ENCODE measurements at places on chromosomes 7 and 10.
A peak's percentile ranks its signal among the peaks of the same experiment; 100 is the strongest.

DNA sequence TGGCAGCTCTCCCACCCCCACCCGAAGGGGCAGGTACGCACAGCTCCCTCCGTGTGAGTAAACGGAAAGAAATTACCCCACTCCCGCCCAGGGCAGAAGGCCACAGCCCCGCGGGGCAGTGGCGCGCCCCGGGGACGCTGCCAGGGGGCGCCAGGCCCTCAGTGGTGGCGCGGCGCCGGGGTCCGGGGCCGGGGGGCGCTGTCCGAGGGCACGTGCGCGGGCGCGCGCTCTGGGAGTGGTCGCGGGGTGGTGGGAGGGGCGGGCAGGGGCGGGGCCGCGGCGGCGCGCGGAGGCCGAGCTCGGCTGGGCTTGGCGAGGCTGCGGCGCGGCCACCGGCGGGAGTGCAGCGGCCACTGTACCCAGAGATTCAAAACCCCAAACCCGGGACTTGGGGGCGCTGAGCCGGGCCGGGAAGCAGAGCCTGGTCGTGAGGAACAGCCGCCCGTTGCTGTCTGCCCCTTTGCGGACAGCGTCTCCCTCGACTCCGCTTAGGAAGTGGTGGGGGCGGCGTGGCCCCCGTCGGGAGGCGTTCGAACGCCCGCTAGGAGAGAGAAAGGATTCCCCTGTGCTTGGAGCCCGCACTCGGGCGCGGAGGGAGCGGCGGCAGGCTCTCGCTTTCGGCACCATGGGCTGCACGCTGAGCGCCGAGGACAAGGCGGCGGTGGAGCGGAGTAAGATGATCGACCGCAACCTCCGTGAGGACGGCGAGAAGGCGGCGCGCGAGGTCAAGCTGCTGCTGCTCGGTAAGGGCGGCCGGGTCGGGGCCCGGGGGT, at the start of gene GNAI1:
TSS of gene GNAI1 (plus strand) at position 296 of the 773 bp plus-strand sequence. CDS start at position 626, 330 bp downstream.
- no peak within 1 kb of the TSS for H3K27ac ChIP-seq
- H3K27me3 ChIP-seq, result peaks cover 63% of the 10 kb centered on the region
- peak; percentile 55 for DNase-seq
- peak within 1 kb of the TSS; percentile 74 for H3K4me3 ChIP-seq
- no peaks in the 10 kb centered on the region for H3K36me3 ChIP-seq

DNA sequence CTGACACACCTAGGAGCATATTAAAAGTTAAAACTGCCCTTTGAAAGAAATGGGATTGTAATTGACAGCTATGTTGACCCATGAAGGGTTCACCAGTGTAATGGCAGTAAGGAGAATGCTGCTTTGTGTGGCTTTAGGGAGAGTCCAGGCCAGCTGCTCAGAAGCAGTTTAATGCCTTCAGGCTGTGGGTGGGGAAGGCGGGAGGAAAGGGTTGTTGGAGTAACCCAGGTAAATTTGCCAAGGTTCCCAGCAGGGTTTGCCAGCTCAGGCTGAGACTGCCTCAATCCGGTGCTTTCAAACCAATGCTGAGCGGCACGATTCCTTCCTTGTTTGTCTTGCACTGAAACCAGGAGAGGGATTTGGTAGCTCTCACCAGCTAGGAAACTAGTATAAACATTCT, 637.2 kb downstream of the INHBA start:
- no peaks in the 10 kb centered on the region for H3K4me1 ChIP-seq
- no peak overlapping the region for H3K27ac ChIP-seq
- H3K27me3 ChIP-seq, result no peaks in the 10 kb centered on the region
- H3K4me3 ChIP-seq, result no peak overlapping the region
- no peaks in the 10 kb centered on the region for H3K36me3 ChIP-seq

DNA sequence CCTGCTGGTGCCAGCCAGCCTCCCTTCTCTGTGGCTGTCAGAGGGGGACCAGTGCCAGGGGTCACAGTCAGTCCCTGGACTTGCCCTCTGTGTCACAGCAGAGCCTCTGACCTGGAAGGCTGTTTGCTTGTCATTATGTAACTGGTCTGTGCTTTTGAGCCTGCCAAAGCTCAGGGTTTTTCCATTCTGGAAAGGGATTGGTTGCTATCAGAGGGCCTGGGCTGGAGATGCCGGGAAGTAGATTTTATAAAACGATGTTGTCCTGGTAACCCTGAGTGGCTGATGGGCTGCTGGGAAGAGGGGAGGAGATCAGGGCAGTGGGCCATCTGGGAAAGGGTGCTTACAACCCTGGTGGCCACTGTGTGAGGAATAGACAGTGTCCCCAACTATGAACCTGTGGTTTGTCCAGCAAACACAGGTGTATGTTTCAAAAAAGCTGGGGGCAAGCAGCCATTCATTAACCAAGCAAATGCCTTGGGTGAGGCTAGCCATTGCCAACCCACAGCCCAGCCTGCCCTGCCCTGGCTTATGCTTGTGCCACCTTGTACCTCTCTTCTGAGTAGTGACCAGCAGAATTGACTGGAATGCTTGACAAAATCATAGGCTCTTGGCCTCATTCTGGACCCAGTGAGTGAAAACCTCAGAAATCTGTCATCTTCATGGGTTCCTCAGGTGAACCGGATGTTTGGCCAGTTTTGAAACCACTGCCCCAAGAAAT, 21.6 kb downstream of the SFTPD start:
- H3K36me3 ChIP-seq, result no peaks in the 10 kb centered on the region
- H3K27ac ChIP-seq, result no peak overlapping the region

- H3K27ac ChIP-seq, result no peak overlapping the region
- H3K4me3 ChIP-seq, result no peak overlapping the region
- DNase-seq, result no peak
- H3K27me3 ChIP-seq, result no peaks in the 10 kb centered on the region
Measured at GRCh38 chr7:17680943-17681351, 259.3 kb downstream of the SNX13 start.

GRCh38 chr10:70255329-70256299, 22.4 kb upstream of the PPA1 start:
- H3K27ac ChIP-seq, result no peak overlapping the region
- no peaks in the 10 kb centered on the region for H3K36me3 ChIP-seq
- DNase-seq, result peak; percentile 54
- H3K27me3 ChIP-seq, result peaks cover 52% of the 10 kb centered on the region
- H3K4me3 ChIP-seq, result peak overlapping the region; percentile 62
- peaks cover 6% of the 10 kb centered on the region for H3K4me1 ChIP-seq

GRCh38 chr7:155533827-155534690, 12.3 kb downstream of the CNPY1 start:
- peaks cover 69% of the 10 kb centered on the region for H3K27me3 ChIP-seq
- peaks cover 12% of the 10 kb centered on the region for H3K4me1 ChIP-seq
- DNase-seq, result peak; percentile 67
- H3K27ac ChIP-seq, result no peak overlapping the region

DNA sequence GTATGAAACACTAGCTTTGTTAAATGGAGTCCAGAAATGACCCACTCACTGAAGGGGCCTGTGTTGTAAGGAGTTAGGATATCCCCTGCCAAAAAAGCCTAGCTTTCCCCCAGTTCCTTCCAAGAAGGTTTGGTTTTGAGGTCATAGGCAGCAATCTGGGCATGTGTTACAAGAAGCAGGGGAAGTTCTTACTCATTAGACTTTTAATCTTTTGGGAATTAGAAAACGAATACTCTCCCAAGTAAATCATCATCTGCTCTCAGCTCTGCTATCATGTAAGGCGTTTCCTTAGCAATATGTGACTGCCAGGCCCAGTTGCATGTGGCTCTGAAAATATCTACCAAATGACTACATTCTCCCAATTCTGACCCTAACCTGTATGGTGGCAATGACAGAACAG, 3.7 kb downstream of the NOD1 start:
- peaks cover 75% of the 10 kb centered on the region for H3K4me1 ChIP-seq
- H3K27ac ChIP-seq, result no peak overlapping the region
- no peaks in the 10 kb centered on the region for H3K27me3 ChIP-seq
- H3K4me3 ChIP-seq, result no peak overlapping the region

GRCh38 chr10:34029455-34029854, 695.0 kb upstream of the NRP1 start:
- no peaks in the 10 kb centered on the region for H3K36me3 ChIP-seq
- H3K27me3 ChIP-seq, result no peaks in the 10 kb centered on the region
- no peak overlapping the region for H3K4me3 ChIP-seq
- no peak for DNase-seq
- H3K27ac ChIP-seq, result no peak overlapping the region

DNA sequence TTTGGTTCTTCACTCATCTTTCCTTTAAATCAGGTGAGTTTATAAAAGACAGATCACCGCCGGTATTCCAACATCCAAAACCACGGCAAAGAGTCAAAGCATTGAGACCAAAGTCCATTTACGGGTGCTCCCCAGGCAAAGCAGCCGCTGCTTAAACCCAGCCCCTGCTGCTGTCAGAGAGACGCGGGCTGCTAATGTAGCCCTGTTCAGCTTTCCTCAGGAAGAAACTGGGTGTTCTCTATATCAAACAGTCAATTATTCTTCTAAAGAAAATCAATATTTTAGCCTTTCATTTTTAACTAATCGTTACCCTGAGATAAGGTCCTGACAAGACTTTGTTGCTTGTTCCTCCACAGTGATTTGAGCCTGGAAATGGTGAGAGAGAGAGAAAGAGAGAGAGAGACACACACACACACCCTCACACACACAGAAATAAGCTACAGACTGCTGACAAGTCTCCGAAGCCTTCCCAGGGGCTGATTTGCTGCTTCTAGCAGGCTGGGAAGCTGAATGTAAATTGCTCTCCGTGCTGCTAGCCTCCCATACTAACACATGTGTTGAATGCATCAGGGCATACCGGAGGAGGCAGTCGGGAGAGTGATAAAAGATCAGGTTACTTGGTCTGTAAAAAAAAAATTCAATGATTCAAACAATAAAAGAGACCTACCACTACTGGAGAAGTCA, 183.0 kb upstream of the ANK3 start:
- no peaks in the 10 kb centered on the region for H3K36me3 ChIP-seq
- peaks cover 19% of the 10 kb centered on the region for H3K27me3 ChIP-seq
- H3K27ac ChIP-seq, result peak overlapping the region; percentile 37
- peak overlapping the region; percentile 69 for H3K4me3 ChIP-seq
- peaks cover 5% of the 10 kb centered on the region for H3K4me1 ChIP-seq

DNA sequence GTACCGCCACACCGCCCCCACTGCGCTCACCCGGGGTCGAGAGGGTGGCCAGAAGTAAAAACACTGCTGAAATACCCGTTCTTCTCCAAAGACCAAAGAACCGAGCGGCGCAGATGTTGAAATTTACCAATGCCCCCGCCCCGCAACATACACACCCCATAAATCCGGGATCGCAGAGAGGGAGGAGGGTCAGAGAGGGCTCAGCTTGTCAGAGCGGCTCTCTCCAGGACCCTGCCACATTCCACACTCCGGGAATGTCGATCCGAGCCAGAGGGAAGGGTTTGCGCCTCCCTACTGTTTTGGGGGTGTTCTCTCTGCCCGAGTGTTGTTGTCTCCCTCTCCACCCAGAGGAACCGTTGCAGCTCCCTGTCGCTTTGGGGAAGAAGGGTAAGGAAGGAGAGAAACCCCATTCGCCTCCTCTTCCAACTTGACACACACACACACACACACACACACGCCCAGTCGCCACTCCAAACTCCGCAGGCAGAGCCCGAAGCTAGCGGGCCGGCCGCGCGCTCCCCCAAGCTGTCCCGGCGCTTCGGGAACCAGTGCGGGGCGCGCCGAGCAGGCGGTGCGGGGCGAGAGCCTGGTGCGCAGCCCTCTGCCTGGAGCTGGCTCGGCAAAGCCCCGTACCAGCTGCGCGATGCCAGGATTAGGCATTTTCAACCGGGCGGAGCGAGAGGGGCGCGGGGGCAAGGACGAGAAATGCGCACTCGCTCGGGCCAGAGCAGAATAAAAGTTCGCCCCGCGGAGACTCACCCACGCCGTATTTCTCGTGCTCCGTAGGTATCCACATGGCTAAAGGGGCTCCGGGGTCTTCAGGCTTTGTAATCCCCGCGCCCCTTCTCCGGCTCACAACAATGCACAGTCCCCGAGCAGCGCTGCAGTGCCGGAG, 609 bp downstream of the DOCK4 start:
- H3K4me1 ChIP-seq, result peaks cover 20% of the 10 kb centered on the region
- H3K27ac ChIP-seq, result no peak overlapping the region
- peaks cover 1% of the 10 kb centered on the region for H3K36me3 ChIP-seq
- peaks cover 34% of the 10 kb centered on the region for H3K27me3 ChIP-seq
- peak; percentile 59 for DNase-seq
- peak overlapping the region; percentile 93 for H3K4me3 ChIP-seq

GRCh38 chr7:98913612-98914011, 35.3 kb downstream of the TRRAP start:
- H3K27ac ChIP-seq, result no peak overlapping the region
- peaks cover 23% of the 10 kb centered on the region for H3K36me3 ChIP-seq
- H3K27me3 ChIP-seq, result no peaks in the 10 kb centered on the region
- DNase-seq, result no peak
- H3K4me3 ChIP-seq, result no peak overlapping the region

- H3K27me3 ChIP-seq, result no peaks in the 10 kb centered on the region
- H3K4me1 ChIP-seq, result no peaks in the 10 kb centered on the region
- H3K27ac ChIP-seq, result no peak overlapping the region
- peak; percentile 18 for DNase-seq
- no peaks in the 10 kb centered on the region for H3K36me3 ChIP-seq
- no peak overlapping the region for H3K4me3 ChIP-seq
Measured at GRCh38 chr7:44282601-44283171, 42.7 kb downstream of the CAMK2B start.

DNA sequence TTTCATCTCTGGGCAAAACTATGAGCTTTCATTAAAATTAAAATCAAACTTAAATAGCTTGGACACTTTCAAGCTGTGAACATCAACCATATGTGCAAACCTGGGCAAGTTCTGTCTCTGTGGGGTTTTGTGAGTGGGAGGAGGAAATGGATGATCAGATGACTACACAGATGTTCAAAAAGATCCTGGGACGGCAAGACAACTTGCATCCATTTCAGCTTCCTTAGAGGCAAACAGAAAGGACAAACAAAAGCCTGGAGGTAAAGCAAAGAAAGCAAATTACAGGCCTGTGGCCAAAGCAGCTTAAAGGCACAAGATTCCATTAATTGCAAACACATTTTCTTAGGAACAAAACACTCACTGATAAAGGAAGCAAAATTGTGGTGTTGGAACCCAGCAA, 222.2 kb downstream of the NEBL start:
- H3K4me1 ChIP-seq, result no peaks in the 10 kb centered on the region
- DNase-seq, result no peak
- H3K4me3 ChIP-seq, result no peak overlapping the region
- no peaks in the 10 kb centered on the region for H3K36me3 ChIP-seq
- H3K27ac ChIP-seq, result no peak overlapping the region

DNA sequence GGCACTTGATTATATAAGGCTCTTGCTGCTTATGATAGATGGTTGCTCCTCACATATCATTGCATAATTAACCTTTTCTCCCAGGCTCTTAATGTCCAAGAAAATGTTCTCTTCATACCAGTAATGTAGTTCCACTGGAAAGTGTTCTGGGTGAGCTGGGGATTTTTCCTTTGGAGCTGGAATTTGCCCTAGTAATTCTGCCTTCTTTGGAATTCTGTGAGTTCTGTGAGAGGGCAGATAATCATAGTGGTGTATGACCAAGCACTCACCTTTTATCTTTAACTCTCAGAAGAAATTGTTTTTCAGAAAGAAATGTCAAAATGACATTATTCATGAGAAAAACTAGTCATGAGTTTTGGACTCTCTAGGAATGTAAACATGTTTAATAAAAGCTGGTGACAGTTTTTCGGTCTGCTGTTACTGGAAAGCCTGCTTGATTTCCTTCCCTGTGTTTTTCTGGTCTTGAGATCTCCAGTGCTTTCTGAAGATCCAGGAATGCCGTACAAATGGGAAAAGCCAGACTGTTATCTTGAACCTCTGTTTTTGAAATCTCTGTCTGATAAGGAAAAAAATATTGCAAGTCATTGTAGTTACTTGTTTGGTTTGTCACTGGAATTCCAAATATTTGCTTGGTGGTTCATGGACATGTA, 148.3 kb upstream of the PRPS1L1 start:
- DNase-seq, result no peak
- no peak overlapping the region for H3K27ac ChIP-seq
- H3K4me1 ChIP-seq, result peaks cover 2% of the 10 kb centered on the region
- H3K27me3 ChIP-seq, result peaks cover 1% of the 10 kb centered on the region
- no peak overlapping the region for H3K4me3 ChIP-seq
